ENCODE measurements at places on chromosomes 3 and 15. TPM values are rescaled to one million over a fixed set of nuclear protein-coding genes. Genes with fewer than 3 reads are reported as not detected.

CYP1A1 gene
- not detected for polyA plus RNA-seq

MLF1 gene
- not detected for polyA plus RNA-seq

MBD4 gene
- 123 TPM for polyA plus RNA-seq

TRH gene
- not detected for polyA plus RNA-seq

GABRA5 gene
- not detected for polyA plus RNA-seq

PPARG gene
- polyA plus RNA-seq = not detected

CHL1 gene
- 4.1 TPM for polyA plus RNA-seq

ACTC1 gene
- polyA plus RNA-seq = not detected

A4GNT gene
- polyA plus RNA-seq = not detected

NTRK3 gene
- polyA plus RNA-seq = not detected

SLC12A8 gene
- not detected for polyA plus RNA-seq

SH2D7 gene
- not detected for polyA plus RNA-seq

CILP gene
- not detected for polyA plus RNA-seq

C3orf49 gene
- not detected for polyA plus RNA-seq

GOLGA6L7 gene
- not detected for polyA plus RNA-seq

ROBO2 gene
- not detected for polyA plus RNA-seq

AADACL2 gene
- polyA plus RNA-seq = not detected

IGSF11 gene
- not detected for polyA plus RNA-seq
